ENCODE measurements at places on chromosomes 13 and 19.

- no peak overlapping the region for H3K27ac ChIP-seq
- no peaks in the 10 kb centered on the region for H3K36me3 ChIP-seq
- H3K4me3 ChIP-seq = no peak overlapping the region
Observed at GRCh38 chr19:46265217-46265828, 31.5 kb upstream of the HIF3A start.

DNA sequence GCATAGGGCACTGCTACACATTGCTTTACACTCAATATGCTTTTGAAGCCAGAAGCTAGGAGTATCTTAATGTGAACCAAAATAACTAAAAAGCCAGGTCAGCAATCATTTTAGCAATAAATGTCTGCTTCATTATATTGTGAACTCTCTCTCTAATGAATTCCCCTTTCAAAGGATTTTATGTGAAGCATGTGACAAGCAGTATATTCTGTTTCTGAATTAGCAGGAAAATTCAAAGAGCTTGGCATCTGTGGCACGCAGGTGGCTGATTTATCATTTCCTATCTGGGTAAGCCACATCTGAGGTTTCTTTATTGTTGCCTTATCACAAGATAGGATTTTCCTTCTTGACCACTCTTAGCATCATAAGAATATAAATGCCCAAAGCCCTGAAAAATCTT is 56.8 kb upstream of the KLF12 start:
- no peak overlapping the region for H3K4me3 ChIP-seq
- H3K27ac ChIP-seq = no peak overlapping the region
- no peaks in the 10 kb centered on the region for H3K4me1 ChIP-seq
- peak; percentile 40 for DNase-seq

DNA sequence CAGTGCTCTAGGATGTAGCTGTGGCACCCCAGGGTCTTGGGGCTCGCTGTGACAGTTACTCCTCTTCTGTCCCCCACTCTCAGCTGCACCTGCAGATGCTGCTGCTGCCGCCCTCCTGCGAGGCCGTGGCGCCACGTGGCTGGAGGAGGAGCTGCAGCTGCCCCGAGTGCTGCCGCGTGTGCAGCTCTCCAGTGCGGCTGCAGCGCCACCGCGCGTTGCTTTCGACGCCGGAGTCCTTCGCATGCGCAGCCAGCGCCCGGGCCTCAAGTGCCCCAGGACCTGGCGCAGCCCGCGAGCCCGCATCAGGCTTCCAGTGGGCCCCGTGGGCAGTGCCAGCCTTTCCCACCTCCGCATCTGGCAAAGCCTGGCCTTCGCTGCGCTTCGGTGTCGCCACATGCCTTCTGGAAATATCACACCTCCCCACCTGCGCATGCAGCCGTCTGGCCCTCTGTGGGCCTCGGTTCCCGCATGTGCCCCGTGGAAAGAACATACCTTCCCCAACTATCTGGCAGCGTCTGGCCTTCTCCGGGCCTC is 692 bp upstream of the ZNF580 start:
- H3K27ac ChIP-seq = peak overlapping the region; percentile 89
- no peaks in the 10 kb centered on the region for H3K27me3 ChIP-seq
- peaks cover 25% of the 10 kb centered on the region for H3K36me3 ChIP-seq
- DNase-seq = no peak

DNA sequence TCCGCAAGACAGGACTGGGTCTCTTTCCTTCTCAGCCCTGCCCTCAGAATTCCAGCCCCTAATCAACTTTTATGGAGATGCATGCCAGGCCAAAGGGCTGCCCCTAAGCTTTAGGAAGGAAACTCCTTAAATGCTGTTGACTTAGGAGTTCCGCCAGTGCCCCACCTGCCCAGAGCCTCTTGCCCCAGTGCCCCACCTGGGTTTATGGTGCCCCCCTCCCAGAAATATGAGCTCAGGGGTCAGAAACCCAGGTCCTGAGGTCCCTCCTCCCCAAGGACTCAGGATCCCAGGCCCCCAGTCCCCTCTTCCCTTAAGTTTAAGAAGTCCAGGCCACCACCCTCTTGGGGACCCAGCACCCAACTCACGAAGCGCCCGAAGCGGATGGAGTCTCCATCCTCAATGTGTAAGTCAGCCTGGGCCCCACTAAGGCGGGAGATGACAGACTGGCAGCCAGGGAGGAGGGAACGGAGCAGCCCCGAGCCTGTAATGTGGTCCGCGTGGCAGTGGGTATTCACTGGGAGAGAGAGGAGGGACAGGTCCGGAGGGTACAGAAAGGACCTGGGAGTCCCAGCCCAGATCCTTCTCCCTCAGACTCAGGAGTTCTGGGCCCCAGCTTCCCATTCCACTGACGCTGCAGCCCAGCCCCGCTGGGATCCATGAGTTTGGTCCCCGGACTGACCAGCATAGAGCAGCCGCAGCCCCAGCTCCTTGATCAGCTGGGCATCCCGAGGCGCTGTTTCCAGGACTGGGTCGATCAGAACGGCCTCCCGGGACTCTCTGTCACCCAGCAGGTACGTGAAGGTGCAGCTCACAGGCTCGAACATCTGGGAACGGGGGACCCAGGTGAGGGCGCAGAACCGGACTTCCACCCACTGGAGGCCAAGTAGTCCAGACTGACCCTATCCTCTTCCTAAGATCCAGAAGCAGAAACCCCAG is 897 bp downstream of the ETHE1 start:
- H3K4me3 ChIP-seq = peak overlapping the region; percentile 71
- H3K27ac ChIP-seq = peak overlapping the region; percentile 61
- peaks cover 24% of the 10 kb centered on the region for H3K4me1 ChIP-seq
- DNase-seq = no peak
- no peaks in the 10 kb centered on the region for H3K27me3 ChIP-seq
- no peaks in the 10 kb centered on the region for H3K36me3 ChIP-seq

DNA sequence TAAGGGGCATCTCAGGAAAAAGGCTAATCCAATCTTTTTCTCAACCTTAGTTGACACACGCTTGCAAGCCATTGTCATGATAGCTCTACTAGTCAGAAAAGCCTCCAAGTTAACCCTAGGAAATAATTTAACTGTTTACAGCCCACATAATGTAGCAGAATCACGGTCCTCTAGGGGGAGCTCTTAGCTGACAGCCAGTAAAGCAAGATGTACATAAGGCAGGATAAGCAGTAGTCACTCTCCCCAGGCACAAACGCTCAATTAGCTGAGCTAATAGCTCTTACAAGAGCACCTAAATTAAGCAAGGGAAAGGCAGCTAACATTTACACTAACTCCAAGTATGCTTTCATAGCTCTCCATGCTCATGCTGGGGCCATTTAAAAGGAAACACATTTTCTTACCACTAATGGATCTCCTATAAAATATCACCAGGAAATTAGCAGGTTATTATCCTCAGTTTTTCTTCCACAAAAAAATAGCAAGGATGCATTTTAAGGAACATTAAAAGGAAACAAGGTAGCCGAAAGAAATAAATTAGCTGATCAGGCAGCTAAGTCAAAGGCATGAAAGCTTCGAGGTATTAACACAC is 33.7 kb upstream of the ZSCAN5A start:
- no peak for DNase-seq
- no peaks in the 10 kb centered on the region for H3K27me3 ChIP-seq
- H3K4me3 ChIP-seq = no peak overlapping the region

DNA sequence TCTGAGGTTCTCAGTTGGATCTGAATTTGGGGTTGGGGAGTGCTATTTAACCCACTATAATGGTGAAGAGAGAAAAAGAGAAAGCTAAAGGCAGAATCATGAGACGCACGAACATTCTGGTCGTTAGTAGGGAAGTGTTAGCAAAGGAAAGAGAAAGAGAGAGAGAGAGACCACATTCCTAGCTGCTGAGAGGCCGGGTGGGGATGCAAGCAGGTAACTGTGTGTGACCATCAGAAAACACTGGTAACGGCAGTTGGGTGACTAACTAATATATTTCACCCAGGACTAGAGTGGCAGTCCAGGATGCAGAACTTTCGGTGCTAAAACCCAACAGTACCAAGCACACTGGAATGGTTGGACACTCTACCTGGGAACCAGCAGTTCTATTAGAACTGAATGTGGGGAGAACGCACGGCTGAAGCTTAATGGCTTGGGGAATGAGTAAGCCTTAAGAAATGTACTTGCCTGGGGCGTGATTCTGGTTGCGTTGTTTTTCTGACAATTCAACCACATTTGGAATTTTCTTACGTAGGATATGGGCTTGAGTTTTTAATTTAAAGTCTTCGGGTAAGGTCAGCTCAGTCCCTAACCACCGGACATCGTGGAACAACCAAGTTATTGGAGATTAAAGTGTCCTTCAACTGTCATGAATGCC is 130.2 kb downstream of the DNAJC15 start:
- no peak overlapping the region for H3K4me3 ChIP-seq
- H3K27ac ChIP-seq = no peak overlapping the region
- H3K4me1 ChIP-seq = peaks cover 20% of the 10 kb centered on the region
- DNase-seq = no peak

- peak overlapping the region; percentile 57 for H3K4me3 ChIP-seq
- DNase-seq = no peak
- peaks cover 52% of the 10 kb centered on the region for H3K4me1 ChIP-seq
- peaks cover 14% of the 10 kb centered on the region for H3K36me3 ChIP-seq
- no peak overlapping the region for H3K27ac ChIP-seq
Observed at GRCh38 chr19:13864667-13865570, 12.0 kb upstream of the NANOS3 start.

DNA sequence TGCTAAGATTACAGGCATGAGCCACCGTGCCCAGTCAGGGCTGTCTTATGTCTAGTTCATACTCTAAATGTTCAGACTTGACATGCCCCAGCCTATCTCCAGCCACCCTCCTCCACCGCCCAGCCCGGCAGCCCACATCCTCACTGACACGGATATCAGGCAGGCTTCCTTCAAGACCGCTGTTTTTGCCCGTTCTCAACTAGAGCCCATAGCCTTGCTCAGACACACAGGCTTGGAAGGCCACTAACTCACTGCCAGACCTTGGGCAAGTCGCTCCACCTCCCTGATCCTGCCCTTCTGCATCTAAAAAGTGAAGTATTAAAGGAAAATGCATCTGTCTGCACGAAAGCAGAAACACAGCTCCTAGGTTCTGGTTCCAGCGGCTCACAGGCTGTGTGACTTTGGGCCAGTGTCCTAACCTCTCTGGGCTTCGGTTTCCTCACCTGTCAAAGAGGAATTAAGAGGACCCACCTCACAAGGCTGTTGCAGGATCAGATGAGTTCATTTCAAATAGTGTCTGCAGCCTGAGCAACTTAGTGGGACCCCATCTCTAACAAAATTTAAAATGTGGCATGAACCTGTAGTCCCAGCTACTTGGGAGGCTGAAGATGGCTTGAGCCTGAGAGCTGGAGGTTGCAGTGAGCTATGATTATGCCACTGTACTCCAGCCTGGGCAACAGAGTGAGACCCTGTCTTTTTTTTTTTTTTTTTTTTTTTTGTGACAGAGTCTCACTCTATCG is 14.5 kb upstream of the CERS4 start:
- DNase-seq = no peak
- H3K36me3 ChIP-seq = no peaks in the 10 kb centered on the region
- no peaks in the 10 kb centered on the region for H3K27me3 ChIP-seq
- H3K4me1 ChIP-seq = peaks cover 3% of the 10 kb centered on the region

GRCh38 chr19:8973501-8974091 is 36.6 kb downstream of the MUC16 start:
- H3K27me3 ChIP-seq = no peaks in the 10 kb centered on the region
- no peaks in the 10 kb centered on the region for H3K4me1 ChIP-seq
- no peak overlapping the region for H3K4me3 ChIP-seq
- H3K27ac ChIP-seq = no peak overlapping the region

DNA sequence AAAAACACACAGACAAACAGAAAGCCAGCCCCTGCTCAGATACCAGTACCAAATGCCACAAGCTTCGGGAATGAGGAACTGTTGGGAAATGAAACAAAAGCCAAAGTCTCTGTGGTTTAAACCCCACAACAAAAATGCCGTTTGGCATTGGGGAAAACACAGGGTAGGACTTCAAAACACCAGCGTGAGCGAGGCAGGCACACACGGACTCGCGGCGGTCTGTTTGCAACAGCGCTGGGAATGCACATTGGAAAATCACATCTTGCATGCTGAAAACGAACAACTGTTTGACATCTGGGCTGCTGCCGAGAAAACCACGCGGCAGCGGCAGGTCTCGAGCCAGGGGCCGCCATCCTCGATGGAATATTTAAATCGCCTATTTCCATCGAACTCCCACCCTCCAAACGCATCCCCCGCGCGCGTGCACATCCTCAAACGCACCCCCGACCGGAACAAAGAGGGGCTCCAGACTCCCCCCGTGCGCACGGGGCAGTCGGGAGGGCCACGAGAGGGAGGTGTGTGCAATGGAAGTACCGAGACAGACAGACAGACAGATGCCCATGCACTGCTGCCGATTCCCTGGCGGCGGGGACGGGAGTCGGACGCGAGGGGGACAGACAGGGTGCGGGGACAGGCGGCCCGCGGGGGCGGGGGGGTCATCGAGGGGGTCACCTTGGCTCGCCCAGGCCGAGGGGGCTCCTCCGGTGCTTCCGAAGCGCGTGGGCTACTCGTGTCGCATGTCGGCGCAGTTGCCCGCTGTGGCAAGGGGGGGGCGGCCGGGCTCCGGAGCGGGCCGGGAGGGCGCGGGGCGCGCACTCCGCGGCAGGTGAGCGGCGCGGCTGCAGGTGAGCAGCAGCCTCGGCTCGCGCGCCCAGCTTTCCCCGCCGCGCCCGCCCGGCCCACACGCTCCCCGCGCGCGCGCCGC is at the start of gene GPR12:
Gene GPR12 (minus strand): TSS at position 880 of the 925 bp plus-strand sequence. CDS start 959 bp downstream, outside the sequence.
- no peaks in the 10 kb centered on the region for H3K36me3 ChIP-seq
- peaks cover 25% of the 10 kb centered on the region for H3K4me1 ChIP-seq
- no peak for DNase-seq
- H3K27ac ChIP-seq = peak within 1 kb of the TSS; percentile 19

DNA sequence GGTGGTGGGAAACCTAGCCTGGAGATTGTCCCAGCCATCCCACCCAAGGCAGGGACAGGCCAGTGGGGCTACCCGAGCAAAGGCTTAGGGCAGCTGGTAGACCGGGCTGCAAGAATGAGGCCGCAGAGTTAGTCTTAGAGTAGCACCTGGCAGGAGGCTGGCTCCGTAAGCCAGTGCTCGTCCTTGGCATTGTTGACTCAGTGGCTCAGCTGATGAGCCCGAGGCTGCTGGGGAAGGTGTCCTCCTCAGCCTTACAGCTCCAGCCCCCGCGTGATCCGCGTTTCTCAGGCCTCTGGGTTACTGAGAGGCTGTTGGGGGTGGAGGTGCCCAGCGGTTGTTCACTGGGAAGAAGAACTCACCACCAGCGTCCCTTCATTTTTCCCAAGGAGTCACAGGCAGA is 24.7 kb downstream of the PPP1R37 start:
- H3K27me3 ChIP-seq = no peaks in the 10 kb centered on the region
- DNase-seq = no peak
- H3K27ac ChIP-seq = no peak overlapping the region
- H3K36me3 ChIP-seq = peaks cover 20% of the 10 kb centered on the region
- H3K4me3 ChIP-seq = no peak overlapping the region

Measured in spinal cord (tissue), 10 donors.